Hematopoietic multipotent progenitor cell treated with erythropoietin and hydrocortisone succinate and interleukin-3 and kit ligand, for 15 days (in vitro differentiated cells): ENCODE measurements at places on chromosomes 2 and 18.

GRCh38 chr2:162773352-162773751, 65.2 kb downstream of the KCNH7 start:
- no peak for DNase-seq

- no peak for DNase-seq
These were observed 234.0 kb downstream of the GBX2 start for GRCh38 chr2:235934059-235934773.

DNA sequence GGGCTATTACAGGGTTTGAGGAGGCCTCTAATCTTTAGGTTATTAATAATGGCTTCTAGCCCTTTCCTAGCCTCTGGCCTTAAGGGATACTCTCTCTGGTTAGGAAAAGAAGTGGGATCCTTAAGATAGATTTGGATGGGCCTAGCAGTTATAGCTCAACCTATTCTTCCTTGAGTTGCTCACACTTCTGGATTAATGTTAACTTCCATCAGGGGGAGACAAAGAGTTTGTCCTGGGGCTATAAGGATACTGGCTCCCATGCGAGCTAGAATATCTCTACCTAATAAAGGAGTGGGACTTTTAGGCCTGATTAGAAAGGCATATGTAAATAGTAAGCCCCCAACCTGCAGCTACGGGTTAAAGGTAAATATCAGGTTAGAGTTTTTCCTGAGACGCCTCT, 14.3 kb upstream of the PTH2R start:
- DNase-seq: no peak

DNA sequence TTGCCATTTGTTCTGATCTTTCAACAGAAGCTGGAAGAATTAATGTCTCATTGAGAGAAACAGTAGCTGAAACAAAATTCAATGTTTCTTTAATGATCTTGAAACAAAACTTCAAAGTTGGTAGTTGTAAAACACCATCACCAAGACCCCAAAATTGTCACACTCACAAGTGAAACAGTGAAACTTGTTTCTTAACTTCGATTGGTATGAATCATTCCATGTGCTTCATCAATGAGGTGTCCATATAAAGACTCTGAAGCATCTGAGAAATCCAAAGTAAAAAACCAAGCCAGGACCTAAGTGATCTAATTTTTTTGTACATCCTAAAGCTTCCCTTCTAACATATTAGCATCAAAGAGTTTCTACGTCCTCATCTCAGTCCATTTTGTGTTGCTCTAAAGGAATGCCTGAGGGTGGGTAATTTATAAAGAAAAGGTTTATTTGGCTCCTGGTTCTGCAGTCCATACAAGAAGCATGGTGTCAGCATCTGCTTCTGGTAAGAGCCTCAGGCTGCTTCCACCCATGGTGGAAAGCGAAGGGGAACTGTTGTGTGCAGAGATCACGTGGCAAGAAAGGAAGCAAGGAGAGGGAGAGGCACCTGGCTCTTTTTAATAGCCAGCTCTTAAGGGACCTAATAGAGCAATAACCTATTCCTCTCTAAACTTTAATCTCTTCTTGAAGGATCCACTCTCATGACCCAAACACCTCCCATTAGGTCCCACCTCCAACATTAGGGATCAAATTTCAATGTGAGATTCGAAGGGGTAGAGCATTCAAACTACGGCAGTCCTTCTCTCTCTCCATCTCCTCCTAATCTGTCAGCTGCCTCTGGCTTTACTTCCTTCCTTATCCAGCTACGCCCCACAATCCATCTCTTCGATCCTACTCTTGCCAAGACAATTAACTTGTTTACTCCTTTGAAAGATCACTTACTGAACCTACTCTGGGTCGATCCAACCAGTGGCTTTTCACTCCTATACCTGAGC, 20.7 kb upstream of the TLK1 start:
- no peak for DNase-seq

DNA sequence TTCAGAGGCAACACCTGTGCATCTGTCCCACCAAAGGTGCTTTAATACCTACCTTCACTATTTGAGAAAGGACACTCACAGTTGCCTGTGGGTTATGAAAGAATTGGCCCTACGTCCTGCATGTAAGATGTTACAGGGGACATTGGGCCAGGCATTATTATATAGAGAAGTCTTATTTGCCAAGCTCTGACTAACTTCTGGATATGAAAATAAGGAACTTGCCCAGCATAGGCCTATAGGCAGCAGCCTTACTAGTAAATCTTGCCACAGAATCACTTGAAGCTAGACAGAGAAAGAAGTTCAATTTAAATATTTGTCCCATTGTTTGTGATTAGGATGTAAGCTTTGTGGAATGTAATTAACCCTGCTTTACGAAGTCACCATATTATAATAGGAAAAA, 41.7 kb downstream of the NLRC4 start:
- no peak for DNase-seq

DNA sequence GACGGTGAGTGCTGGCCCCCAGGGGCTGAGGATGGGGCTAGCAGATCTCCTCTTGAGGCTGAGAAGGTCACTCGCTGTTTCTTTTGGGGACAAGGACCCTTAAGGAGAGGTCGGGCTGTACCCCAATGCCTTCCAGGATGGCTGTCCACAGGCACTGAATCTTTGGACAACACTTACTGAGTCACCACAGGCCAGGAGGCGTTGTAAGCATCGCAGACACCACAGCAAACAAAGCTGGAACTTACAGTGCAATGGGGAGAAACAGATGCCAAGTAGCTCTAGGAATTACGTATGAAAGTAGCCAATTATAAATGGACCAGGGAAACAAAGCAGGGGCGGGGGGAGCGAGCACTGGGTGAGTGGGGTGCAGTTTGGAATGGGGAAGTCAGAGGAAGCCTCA, 219.8 kb downstream of the GLI2 start:
- DNase-seq: no peak

DNA sequence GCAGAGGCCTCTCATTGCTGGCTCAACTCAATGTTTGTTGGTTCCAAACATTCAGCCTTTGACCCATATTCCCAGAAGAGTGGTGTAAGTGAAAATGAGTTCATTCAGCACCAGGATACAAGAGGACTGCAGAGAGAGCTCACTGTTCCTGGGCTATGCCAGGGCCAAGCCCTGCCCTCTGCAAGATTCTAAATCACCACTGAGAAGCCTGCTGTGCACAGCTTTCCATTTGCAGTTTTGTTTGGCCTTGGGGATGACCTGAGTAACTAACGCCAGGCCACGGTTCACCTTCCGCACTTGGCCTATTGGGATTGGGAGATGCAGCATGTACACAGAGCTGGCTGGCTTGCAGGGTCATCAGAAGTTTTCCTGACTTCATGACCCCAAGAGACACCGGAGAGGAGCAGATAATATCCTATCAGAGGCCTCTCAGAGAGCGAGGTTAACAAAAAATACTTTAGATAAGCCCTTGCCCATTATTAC, 12.6 kb downstream of the GKN1 start:
- no peak for DNase-seq

DNA sequence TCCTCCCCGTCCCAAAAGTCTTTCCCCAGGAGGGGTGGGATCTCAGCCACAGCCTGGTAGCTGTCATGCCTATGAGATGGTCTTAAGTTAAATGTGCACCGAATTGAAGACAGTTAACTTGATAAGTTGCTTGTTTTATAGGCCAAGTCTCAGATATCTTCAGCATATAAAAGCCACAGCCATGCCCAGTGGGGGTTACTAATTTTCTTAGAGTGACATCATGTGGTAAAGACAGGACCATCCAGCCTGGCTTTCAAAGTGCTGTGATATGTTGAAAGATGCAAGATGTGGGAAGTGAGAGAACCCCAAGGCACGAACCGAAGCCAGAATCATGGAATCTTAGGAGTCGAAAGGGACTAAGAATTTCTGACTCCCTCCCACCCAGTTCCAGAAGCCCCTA, 42.1 kb upstream of the FAM124B start:
- no peak for DNase-seq

- no peak for DNase-seq
These were observed 184.2 kb upstream of the SLC35G4 start for GRCh38 chr18:11425211-11425610.

DNA sequence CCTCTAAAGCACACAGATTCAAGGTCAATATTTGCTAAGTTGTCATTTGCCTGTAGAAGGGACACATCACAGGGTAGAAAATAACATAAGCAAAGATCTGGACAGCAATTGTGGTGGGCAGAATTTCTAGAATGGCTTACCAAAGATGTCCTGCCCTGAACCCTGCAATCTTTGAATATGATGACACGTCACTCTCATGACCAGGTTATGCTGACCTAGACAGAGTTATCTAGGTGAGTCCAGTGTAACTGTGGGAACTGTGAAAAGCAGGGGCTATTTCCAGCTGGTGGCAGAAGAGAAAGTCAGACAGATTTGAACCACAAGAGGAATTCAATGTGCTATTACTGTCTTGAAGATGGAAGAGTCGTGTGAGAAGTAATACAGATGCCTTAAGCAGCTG, 112.3 kb upstream of the CNGA3 start:
- DNase-seq: no peak

DNA sequence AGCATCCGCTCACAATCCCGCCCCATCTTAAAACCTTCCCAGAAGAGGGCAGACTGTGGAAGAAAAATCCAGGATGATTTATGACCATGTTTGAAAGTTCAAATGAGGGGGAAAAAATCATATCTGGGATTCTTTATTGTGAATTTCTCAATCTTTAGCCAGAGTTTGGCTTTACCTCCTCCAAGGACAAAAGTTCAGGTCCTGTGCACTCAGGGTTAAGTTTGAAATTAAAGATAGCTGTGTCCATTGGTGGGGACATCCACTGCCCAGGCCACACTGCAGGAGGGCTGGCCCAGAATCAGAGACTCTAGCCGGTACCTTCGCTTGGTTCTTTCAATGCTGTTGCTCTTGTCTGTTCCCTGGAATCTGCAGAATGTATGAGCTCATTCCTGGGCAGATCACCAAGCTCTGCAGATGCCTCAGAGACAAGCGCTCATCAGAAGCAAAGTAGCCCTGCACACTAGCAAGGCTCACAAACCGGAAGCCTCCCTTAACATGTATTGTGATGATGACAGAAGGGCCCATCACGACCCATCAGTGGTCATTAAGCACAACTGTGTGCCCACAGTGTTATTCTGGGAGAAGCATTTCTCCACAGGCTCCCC, 375.3 kb upstream of the KLHL29 start:
- DNase-seq: no peak

DNA sequence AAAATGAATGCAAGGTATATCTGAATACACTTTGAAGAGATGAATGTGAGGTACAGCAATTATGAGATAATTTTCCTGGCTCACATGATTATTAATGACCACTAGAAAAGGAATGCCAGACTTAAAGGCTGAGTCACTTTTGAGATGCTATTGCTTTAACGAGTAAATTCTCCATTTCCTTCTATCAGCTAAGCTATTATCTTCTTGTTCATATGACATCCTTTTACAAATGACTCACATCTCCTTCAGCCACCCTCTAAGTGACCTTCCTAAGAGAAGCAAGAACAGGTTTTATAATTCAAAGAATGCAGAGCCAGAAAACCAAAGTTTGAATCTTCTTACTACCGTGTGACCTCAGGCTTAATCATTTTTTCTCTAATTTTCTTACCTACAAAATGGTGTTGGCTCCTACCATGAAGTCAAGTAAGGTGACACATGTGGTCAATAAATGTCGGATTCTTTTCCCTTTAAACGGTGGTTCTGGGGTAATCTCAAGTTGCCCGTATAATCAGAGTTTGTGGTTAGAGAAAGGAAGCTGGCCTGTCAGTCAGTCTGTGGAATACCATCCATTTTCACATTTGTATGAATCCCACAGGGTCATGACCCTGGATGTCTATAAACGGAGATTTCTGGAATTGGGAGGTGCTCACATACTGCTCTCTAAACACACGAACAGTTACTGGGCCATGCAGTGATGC, 184.0 kb upstream of the PID1 start:
- DNase-seq: no peak

GRCh38 chr18:23936381-23936958, 78.1 kb upstream of the TTC39C start:
- no peak for DNase-seq

DNA sequence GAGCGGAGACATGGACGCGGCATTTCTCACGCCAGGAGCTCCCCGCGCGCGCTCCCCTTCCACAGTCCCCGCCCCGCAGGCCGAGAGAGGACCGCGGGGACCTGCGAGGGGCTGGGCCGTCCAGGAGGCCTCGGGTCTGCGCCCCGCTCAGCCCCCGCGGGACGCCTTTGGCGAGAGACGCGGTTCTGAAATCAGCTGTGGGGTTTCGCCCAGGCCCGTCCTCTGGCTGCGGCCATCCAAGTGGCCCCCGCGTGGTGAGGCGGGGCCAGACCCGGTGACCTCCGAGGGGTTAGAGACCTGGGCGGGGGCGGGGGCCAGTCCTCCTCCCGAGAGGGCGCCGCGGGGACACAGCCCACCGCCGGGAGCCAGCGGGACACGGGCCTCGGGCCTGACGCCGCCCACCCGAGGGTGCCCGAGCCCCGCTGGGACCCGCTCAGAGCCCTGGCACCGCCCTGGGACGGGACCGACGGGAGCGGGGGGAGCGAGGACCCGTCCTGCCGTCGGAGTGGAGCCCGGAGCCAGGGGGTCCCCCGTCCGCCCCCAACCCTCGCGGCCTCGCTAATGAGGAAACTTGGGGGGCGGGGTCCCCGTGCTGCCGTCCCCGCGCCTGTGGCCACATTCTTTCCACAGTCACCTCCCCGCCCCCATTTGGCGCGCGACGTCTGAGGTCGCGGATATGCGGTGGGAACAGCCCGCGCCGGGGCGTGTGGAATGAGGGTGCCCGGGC, 6.1 kb upstream of the SALL3 start:
- no peak for DNase-seq

DNA sequence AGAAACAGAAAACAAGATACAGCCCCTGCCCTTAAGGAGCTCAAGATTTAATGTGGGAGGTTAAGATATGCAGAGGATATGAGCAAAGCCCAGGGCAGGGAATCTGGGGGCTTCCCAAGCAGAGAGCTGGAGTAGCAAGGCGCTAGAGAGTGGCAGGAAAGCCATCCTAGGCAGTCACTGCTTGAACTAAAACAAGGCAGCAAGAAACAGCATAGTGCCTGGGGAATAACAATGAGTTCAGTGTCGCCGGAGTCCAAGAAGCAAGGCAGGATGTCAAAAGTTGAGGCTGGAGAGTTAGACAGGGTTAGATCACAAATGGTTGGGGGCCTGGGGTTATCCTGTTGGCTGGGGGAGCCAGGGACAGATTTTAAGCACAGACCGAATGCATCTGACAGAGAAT, 24.6 kb downstream of the CDH2 start:
- no peak for DNase-seq

DNA sequence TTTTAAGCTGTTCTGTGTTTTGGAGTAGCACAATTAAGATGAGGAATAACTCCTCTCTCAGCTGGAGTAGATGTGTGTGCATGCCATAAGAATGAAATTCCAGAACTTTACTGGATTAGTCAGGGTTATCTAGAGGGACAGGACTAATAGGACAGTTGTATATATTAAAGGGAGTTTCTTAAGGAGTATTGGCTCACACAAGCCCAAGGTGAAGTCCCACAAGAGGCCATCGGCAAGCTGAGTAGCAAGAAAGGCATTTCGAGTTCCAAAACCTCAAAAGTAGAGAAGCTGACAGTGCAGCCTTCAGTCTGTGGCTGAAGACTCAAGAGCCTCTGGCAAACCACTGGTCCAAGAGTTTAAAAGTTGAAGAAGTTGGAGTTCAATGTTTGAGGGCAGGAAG, 113.7 kb downstream of the RIT2 start:
- no peak for DNase-seq
